Activated CD4-positive, alpha-beta T cell treated with anti-CD3 and anti-CD28 coated beads, Interleukin-2, Interleukin-6, amounts not matched to agents 100 ng/mL and 50 ng/mL, durations not matched to agents 16 hours and 8 hours (primary cell): ENCODE measurements at places on chromosomes 7 and 10.

DNA sequence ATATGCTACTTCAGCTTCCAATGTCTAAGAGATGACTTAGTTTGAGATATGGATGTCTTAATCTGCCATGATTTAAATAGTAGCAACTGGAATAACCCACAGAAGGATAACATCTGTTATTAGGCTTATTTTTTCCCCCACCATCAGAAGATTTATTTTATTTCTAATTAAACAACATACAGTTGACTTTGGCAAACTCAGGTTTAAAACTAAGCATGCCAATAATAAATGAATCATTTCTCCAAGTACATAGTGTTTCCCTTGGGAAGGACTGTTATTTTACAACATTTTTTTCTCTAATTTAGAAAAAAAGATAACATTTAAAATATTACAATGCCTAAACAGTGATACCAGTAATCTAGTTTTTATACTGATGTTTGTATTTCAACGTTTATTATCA is 58.4 kb downstream of the SFTPD start:
- no peak for DNase-seq

DNA sequence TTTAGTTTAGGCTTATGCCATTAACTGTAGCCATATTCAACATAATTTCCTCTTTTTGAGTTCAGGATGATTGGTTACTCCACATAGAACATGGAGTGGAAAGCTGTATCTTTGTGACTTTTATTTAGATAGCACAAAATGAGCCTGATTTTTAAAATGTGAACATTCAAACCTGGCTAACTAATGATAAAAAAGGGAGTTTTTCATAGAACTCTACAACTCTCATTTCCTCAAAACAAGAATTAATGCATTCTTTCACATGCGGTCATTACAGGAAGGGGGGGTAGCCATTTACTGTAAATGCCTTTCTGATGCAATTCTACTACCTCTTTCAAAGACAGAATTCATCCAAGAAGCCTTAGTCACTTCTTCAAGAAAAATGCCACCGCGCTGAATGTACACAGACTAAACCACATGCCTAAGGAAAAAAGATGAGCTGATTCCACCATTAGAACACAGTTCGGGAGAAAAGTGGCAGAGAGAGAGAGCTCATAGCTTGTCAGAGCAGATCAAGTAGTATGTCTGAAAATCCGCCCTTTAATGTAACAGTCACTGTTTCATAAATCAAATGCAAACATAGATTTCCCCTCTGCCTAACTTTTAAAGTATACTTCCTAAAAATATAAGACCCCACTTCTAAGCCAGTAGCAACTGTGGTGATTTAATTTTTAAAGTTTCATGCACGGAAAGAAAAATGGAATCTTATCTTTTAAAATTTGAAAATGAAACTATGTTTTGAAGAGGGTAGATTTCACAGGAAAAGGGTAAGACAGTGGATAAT is 226.4 kb upstream of the KLF14 start:
- DNase-seq, result peak; percentile 83

DNA sequence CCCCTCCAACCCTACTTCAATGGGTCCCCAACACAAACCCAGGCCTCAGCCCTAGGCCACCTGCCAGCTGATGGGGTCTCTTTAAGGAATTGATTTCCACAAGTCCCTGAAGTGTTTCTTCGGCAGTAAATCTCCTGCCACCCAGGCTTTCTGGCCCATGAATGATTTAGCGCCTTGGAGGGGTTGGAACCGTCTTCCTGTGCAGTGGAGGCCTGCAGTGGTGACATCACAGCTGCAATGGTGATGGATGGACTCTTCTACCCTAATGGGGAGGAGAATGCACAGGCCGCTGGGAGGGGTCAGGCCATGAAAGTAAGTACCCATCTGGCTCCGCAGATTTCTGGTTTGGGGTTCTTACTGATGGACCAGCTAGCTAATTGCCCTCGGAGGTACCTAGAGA is 163.8 kb downstream of the UBE2H start:
- no peak for DNase-seq

- no peak for DNase-seq
Observed at GRCh38 chr7:158022601-158023000, 565.0 kb downstream of the PTPRN2 start.

DNA sequence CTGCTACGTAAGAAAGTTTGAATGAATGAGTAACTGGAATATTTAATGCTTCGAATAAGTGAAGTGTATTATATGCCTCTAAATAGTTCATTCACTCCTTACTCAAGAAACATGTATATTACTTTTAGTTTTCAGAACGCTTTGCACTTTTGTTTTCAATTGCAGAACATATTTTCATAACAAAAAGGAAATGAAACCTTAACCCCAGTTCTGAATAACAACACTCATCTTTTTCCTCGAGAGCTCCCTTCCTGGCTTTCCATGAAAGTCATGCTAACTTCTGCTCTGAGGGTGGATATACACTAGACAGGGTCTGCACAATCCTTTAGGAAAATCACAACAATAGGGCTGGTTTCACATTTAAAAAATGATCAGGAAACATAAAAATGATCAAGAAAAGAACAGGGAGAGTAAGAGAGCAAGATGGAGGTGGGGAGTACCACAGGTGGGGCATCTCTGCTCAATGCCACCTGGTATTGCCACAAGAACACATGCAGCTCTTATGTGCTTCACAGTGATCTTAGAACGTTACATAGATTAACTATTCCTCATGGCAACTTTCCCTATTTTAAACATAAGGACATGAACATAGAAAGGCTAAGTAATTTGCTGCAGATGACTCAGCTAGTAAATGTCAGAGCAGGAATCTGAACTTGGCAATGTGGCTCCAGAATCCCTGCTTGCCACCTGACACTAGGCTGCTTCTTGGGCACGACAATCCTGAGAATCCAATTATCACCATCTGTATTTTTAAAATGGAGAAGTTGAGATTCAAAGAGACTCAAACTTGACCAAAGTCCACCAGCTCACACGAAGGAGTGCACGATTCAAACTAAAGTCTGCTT is 219.5 kb upstream of the AOAH start:
- DNase-seq, result no peak

- DNase-seq, result no peak
Observed at GRCh38 chr10:89549510-89549909, 14.1 kb upstream of the SLC16A12 start.

- peak; percentile 29 for DNase-seq
Observed at GRCh38 chr7:90298145-90299038, 22.7 kb downstream of the FAM237B start.

GRCh38 chr7:29988424-29989256 is 961 bp downstream of the SCRN1 start:
- peak; percentile 14 for DNase-seq

DNA sequence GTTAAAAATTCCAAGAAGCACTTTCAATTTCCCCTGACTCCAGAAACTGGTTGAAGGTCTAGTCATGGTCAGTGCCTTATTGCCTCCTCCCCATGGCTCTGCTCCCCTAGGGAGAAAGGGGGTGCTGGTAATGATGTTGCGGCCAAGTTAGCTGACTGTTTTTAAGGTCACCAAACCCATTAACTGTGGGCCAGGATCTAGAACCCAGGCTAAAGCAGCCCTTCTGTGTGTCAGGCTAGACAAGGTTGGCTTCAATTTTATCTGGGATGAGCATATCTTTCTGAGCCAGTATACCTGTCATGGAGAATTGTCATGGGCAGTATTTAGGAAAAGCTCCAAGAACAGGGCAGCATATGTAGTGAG is 11.2 kb upstream of the HOXA13 start:
- no peak for DNase-seq

DNA sequence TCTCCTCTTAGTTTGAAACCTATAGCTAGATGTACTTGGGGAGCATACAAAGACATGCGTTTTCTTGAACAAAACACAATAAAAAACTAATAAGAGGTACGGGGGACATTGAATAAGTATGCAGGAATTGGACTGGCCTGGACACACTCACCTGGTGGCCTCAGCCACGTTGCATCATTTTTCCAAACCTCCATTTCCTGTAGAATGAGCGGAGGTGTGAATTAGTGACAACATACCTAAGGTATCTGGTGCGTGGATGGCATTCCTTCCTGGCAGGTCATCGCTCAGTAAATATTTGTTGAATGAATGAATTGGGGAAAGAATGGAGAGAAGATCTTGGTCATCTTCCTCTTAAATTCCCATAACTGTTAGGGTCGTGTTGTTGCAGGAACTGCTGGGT is 103.2 kb upstream of the CTBP2 start:
- no peak for DNase-seq
